ENCODE measurements at places on chromosomes 16 and 17.

DNA sequence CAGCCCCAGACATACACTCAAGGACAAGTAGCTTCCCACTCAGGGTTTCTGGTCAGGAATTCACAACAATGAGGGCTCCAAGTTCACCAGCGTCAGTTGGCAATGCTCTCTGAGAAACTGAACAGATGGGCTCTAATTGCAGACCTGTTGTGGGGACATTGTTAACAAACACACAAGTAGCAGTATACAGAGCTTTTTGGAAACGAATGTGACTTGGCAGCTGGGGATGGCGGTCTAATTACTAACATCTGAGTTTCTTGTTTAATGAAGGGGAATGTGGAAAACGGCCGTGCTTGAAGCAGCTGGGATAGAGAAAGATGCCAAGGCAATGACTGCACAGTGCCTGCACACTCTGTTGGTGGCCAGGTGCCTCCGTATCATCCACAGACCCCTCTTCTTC, 316.1 kb upstream of the IRX3 start:
- no peak for DNase-seq

DNA sequence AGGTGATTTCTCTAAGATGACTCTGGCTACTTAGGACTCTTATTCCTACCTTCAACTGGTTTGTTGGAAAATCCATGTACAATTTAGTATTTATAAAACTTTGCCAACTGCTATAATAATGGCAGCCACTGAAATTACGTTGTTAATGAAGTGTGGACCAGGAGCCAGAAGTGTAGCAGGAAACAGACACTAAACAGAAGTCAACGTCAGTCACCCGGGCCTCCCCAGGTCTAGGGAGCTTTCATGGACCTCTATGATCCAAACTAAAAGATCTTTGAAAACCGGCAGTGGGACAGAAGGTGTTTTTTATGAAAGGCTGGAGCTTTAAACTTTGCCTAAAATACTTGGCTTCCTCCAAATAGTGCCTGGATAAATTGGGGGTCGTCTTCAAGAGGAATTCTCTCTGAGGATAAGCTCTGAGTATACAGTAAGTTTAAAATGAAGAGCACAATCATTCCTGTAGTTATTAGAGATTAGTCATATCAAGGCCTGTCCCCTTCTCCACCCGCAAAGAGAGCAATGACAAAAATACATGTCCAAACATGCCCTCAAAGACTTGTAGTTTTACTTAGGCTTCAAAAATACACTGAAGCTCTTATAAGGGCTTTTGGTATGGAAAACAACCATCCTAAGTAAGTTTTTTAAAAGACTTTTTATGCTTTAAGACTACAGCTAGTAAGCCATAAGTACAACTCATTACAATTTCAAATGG, 34.6 kb downstream of the DCUN1D3 start:
- DNase-seq: no peak

DNA sequence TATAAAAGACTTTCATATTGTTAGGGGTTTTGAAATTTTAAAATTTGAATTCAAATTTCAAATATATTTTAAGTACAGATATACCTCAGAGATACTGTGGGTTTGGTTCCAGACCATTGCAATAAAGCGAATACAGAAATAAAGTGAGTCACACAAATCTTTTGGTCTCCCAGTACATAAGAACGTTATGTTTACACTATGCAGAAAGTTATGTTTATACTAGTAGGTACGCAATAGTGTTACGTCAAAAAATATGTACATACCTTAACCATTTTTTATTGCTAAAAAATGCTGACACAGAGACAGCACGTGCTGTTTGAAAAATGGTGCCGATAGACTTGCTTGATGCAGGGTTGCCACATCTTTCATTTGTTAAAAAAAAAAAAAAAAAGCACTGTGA, 19.7 kb downstream of the NUP88 start:
- no peak for DNase-seq

GRCh38 chr16:86911437-86911958, 333.1 kb downstream of the FOXL1 start:
- no peak for DNase-seq

DNA sequence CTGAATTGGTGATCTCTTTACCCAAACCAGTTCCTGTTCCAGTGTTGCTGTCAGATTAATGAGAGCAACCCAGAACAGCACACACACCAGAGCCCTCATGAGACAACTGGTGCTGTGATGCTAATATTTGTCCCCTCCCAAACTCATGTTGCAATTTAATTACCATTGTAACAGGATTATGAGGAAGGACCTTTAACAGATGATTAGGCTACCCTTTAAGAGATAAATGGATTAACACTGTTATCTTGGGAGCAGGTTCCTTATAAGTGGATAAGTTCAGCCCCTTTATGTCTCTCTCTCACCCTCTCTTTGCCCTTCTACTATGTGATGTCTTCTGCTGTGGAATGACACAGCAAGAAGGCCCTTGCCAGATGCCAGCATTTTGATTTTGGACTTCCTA, 1.1 kb upstream of the CCDC182 start:
- DNase-seq: no peak

GRCh38 chr16:81485824-81486539, 41.4 kb downstream of the CMIP start:
- DNase-seq: no peak

DNA sequence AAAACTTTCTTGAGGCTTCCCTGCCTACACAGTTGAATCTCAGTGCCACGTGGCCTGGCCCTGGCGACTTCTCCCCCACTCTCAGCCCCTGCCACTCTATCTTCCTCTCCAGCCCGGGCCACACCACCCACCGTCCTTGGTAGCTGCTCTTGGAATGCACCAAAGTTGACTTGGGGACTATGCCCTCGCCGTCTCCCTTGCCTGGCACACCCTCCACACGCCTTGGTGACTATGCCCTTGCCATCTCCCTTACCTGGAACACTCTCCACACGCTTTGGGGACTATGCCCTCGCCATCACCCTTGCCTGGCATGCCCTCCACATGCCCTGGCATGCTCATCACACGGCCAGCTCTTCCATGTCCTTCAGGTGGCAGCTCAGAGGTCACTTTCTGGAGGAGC, 15.5 kb upstream of the TVP23A start:
- DNase-seq: no peak

GRCh38 chr17:8149419-8150193, 2.6 kb downstream of the PER1 start:
- DNase-seq: no peak

GRCh38 chr16:351804-352520, 561 bp downstream of the AXIN1 start:
- DNase-seq: peak; percentile 13

GRCh38 chr17:16304830-16305229, 48.4 kb downstream of the CENPV start:
- no peak for DNase-seq

DNA sequence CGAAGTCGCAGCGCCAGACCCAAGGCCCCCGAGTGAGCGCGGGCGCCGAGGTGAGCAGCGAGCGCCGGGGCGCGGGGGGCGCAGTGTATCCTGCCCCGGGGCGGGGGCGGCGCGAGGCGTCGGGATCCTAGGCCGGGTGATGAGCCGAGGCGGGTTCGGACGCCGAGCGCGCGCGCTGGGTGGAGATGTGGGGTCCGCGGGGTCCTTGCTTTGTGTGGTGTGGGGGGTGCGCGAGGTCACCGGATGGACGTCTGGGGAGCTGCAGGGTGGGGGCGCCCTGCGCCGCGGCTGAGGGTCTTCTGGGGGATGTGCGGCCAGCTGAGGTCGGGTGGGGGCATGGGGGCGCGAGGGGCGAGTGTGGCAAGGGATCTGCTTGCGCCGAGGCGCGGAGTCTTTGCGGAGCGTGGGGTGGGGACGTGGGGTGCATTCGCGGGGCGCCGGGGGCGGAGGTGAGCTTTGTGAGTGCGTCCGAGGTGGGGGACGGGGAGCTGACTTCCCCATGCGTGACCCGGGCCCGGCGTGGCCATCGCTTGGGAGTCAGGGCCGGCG, 560 bp downstream of the RAI1 start:
- peak; percentile 26 for DNase-seq

DNA sequence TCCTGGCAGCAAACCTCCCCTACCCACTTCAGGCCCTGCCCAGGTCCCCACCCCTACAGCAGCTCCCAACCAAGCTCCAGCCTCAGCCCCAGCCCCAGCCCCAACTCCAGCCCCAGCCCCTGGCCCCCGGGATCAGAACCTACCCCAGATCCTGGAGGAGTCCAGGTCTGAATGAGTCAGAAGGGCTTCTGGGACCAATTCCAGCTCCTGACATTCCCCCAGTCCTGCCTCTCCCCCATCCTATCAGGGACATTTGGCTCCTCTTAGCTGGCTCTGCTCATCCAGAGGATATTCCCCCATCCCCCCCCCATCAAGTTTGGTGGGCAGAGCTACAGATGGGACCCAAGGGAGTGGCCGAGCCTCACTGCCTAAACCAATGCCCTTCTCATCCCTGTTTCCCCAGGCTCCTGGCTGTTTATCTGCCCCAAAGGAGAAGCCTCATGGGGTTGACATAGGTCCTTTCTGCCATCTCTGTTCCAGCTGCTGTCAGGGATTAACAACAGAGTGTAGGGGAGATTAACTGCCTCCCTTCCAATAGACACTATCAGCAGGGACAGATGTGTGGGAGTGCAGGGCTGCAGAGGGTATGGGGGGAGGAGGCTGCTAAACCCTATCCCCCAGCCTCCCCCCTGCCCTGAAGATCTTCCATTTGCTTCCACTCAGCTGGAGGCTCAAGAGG, 16.5 kb downstream of the CNTNAP1 start:
- no peak for DNase-seq

GRCh38 chr16:17759451-17760390, 289.0 kb upstream of the XYLT1 start:
- no peak for DNase-seq

- no peak for DNase-seq
Observed at GRCh38 chr17:47905221-47905733, 9.2 kb downstream of the SP2 start.

DNA sequence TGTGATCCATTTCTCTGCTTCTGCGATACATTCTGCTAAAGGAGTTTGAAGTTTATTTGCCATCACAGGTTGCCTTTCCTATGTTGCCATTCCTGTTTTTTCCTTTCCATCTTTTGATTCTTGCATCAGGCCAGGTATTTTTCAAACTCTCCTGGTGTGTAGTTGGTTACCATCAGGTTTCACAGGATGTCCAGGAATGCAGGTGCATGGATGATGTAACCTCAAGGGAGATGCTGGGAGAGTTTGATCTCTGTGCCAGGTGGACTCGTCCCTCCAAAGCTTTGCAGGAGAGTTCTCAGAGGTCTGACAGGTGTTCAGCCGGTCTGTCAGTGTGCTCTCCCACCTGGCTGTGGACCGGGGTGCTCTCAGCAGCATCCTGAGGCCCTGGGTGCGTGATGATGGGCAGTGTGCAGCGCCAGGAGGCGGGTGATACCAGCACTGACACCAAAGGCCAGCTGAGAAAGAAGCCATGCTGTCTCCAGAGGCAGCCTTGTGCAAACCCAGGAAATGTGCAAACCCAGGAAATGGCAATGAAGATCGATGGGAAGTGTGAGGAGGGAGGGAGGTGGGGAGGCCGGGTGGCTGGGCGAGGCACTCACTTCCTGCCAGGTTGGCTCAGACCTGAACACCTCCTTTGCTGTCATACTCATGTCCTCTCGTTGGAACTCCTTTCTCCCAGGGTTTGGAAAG, 1.7 kb downstream of the ATP2C2 start:
- no peak for DNase-seq

GRCh38 chr17:65978871-65979270, 213.1 kb downstream of the CEP112 start:
- no peak for DNase-seq

GRCh38 chr16:15983898-15984297, 34.5 kb downstream of the ABCC1 start:
- no peak for DNase-seq

- no peak for DNase-seq
Observed at GRCh38 chr17:77928519-77929179, 29.9 kb upstream of the TNRC6C start.

DNA sequence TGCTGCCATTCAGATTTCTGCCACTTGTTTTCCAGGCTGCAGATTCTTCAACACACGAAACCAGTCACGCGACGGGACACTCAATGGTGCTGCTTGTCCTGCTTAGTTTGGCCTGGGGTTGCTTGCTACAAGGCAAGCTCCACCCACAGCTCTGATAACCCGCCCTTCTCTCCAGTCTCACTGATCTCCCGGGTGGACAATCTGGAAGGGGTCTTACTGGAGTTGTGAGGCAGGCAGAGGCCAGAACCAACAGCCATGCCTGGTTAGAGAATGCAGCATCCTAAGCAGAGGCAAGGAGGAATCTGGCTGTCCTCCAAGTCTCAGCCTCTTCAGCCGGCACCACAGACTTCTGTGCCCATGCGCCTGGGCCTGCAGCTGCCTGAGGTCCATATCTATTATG, 119.1 kb downstream of the KCNJ12 start:
- DNase-seq: no peak

- no peak for DNase-seq
Observed at GRCh38 chr17:40168262-40168832, 8.9 kb upstream of the RAPGEFL1 start.

GRCh38 chr17:31582151-31582907, 190.9 kb downstream of the RAB11FIP4 start:
- no peak for DNase-seq

DNA sequence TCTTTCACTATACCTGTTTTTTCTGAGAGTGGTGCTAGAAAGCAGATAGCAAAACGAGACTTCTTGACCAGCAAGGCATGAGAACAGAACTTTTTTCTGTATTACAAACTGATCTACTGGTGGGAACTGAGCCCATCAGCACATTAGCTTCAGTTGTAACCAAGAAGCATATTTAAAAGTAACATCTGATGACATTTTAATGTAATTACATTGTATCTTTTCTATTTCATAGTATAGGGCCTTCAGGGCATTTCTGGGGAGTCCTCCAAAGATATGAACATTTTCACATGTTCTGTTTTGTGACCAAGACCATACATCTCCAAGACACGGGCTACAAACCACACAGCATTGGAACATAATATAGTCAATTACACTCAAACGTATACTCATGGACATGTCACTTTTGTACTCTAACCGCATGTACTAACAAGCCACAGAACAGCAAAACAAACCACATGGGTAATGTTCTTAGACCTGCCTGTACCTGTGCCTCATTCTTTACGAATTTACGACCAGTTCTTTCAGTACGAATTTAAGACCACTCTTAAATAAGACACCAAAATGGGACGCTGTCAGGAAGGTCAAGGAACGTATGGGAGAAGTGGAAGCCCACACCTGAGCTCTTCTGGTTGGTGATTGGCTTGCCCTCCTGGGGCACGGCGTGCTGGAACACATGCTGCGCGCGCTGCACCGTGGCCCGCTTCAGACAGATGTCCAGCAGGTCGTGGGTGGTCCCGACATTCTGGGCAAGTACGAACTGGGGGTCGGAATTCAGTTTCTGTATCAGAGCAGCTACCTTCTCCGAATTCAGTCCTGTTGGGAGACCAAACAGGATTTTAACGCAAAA, 825 bp downstream of the BLMH start:
- DNase-seq: no peak

DNA sequence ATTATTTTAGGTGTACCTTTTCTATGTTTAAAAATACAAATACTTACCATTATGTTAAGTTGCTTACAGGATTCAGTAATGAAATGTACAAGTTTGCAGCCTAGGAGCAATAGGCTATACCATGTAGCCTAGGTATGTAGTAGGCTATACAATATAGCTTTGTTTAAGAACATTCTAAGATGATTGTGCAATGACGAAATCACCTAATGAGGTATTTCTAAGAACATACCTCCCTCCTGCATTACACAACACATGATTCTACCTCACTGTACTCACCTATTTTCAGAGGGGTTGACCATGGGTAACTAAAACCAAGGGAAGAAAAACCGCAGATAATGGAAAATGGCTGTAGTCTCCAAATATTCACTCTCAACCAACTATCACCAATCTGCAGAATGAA, 35.3 kb upstream of the TBC1D3K start:
- no peak for DNase-seq

All from amygdala (tissue), 56 donors.